ENCODE measurements at places on chromosomes 3 and 15.

DNA sequence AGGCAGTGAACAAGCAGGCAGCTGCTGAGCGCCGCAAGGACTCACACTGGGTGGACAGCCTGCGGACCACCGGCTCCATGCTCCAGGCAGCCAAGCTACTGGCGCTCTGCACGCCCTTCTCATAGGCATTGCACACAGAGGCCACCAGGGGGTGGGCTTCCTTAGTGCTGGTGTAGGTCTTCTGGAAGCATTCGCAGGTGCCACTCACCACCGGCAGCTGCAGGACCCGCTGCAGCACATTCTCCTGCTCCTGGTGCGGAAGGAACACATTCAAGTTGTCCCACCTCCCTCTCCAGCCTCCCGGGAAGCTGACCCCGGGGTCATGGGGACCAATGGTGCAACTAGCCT lies 6.0 kb downstream of the PLIN1 start:
- DNase-seq: peak; percentile 18

DNA sequence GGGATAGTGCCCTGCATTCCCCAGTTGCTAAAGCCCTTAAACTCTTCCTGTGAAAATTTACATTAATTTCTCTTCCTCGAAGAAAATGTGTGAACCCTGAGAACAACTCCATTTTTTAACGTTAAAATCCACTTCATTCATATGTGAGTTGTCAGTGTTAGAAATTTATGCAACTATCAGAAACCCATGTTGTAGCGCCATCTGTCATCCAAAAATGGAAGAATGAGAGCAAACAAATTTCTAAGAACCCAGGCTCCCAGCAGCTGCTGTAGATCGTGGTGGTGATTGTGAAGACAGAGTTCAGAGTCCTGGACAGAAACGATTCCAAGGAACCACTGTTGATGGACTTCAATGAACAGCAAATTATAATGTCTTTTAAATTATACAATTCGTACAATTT lies 179.7 kb upstream of the NDN start:
- no peak for DNase-seq

GRCh38 chr3:145094355-145094941 lies 1066.5 kb downstream of the PLOD2 start:
- no peak for DNase-seq

DNA sequence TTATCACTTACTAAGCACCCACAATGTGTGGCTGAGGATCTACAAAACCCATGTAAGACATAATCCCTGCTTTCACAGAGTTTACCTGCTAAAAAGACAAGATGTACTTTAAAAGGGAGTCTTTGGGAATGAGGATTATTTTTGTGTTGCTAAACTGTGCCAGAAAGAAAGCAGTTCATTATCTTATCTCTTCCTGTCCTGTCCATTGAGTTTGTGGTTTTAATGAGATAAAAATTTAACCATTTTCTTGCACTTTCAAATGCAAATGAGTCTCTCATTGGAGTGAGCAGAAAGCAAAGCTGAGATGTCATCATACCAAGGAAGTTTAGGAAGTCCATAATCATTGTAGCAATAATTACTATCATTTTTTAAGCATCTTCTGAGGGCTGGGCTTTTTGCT lies 231.2 kb upstream of the ADAMTS9 start:
- DNase-seq: no peak

DNA sequence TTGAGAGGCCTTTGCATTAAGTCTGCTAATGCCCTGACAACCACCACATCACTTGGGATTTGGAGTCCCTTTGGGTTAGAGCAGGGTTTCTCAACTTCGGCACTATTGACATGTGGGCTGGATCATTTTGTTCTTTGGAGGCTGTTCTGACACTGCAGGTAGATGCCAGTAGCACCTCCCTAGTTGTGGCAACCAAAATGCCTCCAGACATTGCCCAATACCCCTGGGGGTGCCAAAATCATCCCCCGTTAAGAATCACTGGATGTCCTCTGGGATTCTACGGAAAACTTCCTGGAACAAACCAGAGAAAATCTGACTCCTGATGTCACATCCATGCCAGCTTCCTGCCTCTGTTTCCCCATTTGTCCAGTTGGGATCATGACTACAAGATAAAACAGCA lies 37.2 kb upstream of the BLM start:
- DNase-seq: no peak

DNA sequence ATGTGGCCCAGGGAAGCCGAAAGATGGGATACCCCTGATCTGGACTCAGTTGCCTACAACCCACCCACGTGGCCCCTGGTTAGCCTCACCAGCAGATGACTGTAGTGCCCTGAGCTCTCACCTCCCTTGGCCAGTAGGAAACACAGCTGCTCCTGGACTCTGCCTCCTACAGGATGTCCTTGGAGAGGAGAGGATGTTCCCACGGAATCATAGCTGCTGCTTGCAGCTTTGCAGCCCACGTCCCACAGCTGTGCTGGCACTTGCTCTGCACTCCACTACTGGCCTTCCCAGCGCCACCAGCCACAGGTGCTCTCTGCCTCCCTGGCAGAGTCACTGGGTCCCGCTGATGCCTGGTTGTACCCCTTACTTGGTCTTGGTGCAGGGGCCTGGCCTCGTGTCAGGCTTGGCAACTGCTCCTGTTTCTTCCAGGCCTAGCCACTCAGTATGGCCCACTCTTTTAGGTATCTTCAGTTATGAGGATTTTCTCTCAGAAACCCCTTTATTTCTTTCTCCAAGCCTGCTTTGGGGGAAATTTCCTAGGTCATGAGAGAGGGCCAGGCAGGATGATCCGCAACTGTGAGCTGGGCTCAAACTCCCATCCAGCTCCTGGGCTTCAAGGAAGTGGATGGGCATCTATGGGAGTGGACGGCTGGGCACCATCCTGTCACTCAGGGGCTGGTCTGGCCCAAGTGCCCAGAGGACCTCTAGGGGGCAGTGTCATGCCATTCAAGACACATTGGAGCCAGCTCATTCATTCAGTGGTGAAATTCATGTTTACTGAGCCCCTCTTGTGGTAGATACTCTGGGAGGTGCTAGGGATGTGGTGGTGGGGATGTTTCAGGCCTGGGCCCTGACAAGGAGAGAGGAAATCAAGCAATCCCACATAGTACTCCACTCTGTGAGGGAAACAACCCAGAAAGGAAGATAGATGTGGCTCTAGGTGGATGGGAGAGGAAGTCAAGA lies 16.2 kb upstream of the VILL start:
- peak; percentile 54 for DNase-seq

DNA sequence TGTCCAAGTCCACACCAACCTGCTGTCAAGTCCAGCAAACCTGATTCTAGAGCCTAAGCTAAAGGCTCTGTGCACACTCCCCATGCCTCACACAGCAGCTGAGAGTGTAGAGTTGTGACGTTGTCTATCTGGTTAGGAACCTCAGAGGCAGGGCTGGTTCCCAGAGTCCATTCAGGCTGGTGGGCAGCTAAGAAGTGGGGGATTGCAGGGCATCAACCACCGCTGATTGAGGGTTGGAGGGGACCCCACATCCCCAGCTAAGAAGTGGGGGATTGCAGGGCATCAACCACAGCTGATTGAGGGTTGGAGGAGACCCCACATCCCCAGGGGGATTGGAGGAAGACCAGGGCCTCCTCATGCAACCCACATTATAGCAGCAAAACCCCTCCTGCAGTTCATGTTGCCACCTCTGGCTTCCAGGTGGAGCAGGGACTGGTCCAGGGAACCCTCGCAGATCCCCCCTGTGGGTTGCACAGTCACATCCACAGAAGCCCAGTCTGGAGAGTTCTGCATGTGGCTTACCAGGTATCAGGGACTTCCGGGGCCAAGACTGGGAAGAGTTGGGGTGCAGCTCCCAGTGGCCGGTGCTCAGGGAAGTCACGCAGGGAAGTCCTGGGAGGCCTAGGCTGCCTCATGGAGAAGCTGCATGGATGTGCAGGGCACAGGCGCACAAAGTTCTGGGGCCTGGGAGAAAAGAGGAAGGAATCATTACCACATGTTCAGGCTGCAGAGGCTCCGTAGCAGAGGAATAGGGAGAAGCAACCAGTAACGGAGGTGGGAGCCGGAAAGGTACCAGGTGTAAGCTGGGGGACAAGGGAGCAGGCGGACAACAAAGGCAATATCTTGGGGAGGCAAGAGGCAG lies 71.4 kb upstream of the PCSK6 start:
- DNase-seq: no peak

DNA sequence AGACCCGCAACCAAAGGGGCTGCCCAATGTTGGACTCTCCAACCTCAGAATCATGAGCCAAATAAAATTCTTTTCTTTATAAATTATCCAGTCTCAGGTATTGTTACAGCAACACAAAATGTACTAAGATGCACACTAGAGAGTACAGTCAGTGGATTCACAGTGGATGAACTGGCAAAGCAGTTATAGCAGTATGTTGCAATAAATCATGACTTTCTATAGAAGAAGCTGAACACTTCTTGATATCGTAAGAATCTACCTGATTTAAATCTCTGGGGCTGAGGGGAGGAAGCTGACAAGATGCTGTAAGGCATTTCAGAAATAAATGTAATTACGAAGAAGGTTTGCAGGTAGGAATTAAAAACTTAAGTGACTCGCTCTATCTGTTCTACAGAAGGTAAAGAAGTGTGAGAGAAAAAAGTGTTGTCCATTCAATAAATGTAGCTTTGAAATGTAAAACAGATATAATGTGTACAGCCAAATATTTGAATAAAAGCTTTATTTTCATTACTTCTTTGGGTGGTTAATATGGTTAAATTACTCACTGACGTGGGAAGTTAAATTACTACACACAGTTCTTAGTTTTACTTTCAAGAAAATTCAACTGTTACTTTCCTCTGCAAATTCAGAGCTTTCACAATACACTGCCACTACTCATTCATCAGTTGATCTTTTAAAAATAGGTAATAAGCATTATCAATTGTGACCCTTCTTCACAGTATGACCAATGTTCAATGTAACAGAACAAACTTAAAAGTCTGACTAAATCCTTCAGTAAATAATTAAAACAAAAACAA lies 439.1 kb downstream of the SHQ1 start:
- no peak for DNase-seq

GRCh38 chr3:192177383-192177782 lies 550.0 kb downstream of the FGF12 start:
- DNase-seq: no peak

DNA sequence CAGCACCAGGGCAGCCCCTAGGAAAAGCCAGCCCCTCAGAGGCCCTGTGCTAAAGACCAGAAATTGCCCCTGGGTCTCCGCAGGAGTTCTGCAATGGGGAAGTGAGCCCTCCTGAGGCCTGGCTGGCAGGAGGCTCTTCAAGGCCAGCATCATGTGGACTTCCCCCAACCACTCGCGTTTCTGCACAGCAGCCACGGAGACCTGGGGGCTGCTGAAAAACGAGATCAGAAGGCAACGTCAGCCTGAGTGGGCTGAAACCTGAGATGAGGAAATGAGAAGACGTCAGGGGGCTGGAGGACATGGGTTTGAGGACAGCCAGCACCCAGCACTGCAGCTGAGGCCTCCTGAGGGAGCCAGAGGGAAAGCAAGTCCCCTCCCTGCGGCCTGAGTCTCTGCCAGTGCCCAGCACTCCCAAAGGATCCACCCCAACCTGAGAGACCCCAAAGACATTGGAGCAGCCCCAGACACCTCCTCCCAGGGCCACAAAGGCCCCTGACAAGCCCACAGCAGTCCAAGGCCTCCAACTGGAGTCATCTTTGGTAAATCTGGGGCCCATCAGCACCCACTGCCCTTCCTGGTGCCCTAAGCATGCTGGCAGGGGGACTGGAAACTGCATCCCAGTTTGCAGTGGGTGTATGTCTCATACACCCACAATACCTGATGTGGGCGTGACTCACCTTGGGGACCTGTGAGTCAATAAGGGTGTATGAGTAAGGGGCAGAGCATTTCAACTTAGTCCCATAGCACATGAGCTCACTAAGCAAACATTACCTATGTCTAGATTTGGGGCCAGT lies 29.2 kb upstream of the CYP11A1 start:
- DNase-seq: no peak

- DNase-seq: no peak
Observed at GRCh38 chr3:98233468-98233867, 30.6 kb upstream of the OR5H6 start.

DNA sequence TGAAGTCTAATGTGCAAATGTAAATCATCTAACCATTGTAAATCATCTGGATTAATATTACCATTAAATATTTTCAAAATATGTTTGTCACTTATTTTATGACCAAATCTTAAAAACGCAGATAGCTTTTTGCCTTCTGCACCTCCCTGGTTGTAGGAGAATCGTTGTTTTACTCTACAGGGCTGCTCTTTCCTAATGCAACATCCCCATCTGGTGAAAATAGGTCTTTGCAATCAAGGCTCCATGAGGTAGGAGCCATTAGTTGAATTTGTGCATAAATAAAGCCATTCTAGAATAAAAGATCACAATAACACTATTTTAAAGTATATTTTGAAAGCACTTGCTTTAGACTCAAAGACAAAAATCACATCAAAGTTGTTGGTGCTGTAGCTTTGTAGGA lies 535.6 kb upstream of the AGTR1 start:
- no peak for DNase-seq

- no peak for DNase-seq
Observed at GRCh38 chr15:89379818-89380217, 45.2 kb upstream of the POLG start.

GRCh38 chr3:185561374-185561943 lies 9.1 kb upstream of the LIPH start:
- no peak for DNase-seq

DNA sequence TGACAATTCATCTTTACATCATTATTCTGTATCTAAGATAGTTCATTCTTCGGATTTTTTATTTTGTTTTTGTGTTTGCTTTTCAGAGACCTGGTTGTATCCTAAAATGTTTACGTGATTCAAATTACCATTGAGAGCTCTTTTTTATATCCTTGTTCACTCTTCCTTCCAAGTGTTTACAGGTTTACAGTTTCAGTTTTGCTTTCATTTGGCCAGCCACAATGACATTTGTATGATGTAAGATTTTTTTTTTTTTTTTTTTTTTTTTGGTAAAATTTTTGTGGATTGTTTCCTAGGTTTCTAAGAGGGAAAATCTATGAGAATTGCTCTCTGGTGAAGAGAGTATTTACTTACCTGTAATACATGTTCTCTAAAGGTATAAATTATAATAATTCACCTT lies 55.0 kb downstream of the SETD5 start:
- DNase-seq: no peak

DNA sequence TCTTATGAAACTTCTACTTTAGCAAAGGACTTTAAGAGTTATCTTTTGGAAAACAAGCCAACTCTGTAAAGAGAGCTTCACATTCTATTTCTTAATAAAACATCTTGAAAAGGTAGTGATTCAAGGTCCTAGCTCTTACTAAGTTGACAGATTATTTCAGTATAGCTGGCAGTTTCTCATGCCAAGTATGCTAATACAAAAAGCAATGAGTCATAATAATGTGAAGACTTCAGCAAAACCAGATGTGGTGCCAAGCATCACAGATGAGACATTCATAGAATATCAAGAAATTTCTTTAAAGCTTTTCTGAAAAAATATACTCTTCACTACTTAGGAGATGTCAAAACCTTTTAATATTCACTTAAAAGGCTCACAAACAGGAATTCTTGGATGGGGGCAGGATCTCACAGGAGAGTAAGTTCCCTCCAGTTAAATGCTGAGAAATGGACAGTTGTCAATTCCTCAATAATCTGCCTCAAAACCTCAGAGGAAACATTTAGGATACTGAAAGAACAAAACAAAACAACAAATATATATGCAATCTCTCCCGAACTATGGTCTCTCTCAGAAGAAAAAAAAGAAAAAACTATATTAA lies 45.6 kb downstream of the DCBLD2 start:
- no peak for DNase-seq

GRCh38 chr15:78757636-78757905 lies 53.7 kb downstream of the ADAMTS7 start:
- no peak for DNase-seq

Data from activated T-cell treated with anti-CD3 and anti-CD28 coated beads for 48 hours (primary cell).